Epithelial cell of proximal tubule (primary cell): ENCODE measurements at places on chromosomes 13 and 19. TPM values are rescaled to one million over a fixed set of nuclear protein-coding genes. Genes with fewer than 3 reads are reported as not detected.

CEACAM20 gene
- total RNA-seq: not detected in 2 replicates

PCP2 gene
- not detected in 2 replicates for total RNA-seq

ZNF491 gene
- total RNA-seq: 0.17 and 0.29 TPM in 2 replicates

ZNF667 gene
- 3.0 and 6.1 TPM in 2 replicates for total RNA-seq

CYP4F2 gene
- total RNA-seq: not detected in 2 replicates

ZNF317 gene
- total RNA-seq: 11.9 and 15.7 TPM in 2 replicates

- DNase-seq: peak; percentile 68
These were observed 63.4 kb upstream of the MED4 start for GRCh38 chr13:48158290-48158689.

GRCh38 chr13:34340534-34340933, 522.6 kb downstream of the RFC3 start:
- DNase-seq: peak; percentile 78

DNA sequence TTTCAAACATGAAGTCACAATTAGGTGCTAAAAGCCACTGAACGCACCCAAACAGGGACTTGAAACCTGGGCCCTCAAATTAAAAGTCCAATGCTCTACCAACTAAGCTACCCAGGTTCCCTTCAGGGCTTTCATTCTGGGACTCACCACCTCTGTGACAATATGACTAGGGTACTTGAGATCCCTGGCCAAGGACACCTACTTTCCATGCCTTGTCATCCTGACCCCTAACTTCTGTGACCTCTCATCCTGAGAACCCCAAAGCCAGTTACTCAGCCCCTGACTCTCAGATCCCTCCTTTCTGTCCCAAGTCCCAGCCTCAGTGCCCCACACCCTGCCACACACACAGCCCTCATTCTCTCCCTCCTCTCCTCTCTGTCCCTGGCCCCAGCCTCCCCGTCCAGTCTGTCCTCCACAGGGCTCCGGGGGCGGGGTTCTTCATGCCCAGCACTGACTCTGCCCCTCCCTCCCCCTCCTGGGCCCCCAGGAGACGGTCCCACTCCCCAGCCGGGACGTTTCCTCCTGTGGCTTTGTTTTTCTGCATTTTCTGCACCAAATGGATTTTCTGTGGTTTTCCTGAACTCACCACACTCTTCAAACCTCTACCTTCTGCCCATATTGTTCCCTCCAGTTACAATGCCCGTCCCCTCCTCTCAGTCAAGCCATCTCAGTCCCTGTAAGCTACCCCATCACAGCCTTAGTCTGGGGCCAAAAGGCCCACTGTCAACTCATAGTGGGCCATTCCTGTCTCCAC, 7.0 kb downstream of the RCN3 start:
- DNase-seq: no peak

DNA sequence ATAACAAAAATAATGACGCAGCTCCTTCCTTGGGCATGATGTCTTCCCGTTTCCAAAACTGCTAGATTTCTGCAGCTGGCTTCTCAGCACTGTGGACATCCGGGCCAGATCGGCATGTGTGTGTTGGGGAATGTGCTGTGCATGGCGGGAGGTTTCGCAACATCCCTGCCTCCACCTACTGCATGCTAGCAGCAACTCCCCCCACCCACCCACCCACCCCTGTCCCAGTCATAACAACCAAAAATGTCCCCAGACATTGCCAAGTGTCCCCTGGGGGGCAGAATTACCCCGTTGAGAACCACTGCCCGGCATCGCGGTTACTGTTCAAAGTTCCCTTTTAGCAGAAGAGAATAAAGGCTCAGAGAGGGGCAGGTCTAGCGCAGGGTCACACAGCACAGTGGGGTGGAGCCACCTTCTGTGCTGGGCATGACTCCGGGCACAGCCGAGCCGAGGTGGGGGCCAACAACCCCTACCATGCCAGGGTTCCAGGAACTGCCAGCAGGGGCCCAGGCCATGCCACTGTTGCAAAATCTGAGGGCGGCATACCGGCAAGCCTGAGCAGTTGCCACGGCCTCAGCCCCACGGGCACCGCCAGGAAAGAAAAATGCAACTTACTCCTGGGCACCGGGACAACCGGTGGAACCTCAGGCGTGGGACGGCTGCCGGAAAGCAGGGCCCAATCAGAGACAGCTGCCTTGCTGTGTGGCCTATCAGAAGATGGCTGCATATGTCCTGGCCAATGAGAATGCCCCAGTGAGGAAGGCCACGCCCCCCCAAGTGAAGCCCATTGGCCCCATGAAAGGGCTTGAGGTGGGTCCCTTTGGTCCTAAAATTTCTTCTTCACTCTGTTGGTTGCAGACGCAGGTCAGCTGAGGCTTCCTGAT, 22.5 kb upstream of the NFIC start:
- DNase-seq: peak; percentile 54

GRCh38 chr13:43243711-43244110, 220.3 kb downstream of the DNAJC15 start:
- no peak for DNase-seq

DNA sequence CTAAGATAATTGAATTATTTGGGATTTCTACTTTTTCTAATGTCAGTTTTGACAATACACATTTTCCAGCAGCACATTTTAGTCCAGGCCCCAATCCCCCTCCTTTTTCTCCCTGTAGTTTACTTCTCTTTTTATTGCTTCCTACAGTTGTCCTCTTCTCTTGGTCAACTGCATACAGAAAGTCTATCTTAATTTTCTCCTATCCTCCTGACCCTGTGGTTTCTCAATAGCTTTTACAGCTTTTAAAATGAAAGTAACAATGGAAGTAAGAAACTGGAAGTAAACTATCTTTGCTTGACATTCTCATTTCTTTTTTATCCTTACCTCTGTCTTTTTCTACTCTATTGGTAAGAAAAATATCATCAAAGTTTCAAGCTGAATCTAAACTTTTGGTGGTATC, 106.5 kb upstream of the OXGR1 start:
- DNase-seq: no peak

DNA sequence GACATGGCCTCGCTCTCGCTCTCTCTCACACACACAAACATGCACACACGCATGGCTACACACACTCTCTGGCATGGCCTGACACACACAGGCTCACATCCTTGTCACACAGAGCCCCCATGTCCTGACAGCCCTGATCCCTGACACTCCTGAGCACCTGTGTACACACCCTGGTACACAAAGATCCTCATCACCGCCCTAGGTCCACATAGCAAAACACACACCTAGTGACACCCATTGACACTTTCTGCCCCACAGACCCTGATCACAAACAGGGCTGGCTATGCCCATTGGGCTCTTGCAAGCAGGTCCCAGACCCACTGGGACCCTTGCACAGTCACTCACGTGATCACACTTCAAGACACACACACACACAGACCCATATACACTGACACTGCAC, 4.0 kb upstream of the NFIX start:
- DNase-seq: no peak

DNA sequence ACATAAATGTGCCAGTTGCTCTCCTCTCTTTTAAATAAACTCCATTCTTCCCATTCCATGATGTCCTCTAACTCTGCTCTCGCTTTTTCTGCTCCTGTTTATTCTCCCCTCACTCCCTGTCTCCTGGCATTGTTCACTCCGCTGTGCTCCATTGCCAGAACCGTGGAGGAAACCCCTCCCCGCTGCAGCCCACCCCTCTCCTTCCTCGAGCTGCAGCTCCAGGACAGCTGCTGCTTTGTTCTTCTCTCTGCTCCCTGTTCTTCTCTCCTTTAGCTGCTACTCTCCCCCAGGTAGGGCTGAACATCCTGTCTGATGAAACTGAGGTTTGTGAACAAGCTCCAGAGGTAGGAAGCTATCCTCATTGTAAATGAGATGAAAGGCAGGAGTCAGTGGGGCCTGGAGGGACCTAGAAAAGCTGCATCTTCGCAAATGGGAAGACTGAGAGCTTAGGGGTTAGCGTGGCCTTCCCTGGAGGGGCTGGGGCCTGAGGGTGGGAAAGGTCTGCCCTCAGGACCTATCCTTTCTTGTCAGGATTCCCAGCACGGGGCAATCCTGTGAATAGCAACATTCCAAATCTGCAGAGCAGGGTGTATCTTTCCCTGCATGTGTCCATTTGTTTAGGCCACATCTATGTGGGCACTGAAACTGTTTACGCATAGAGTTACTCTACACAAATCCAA, 243.7 kb downstream of the DNAJC15 start:
- no peak for DNase-seq

- no peak for DNase-seq
These were observed 577.3 kb upstream of the GPC6 start for GRCh38 chr13:92649140-92649813.

DNA sequence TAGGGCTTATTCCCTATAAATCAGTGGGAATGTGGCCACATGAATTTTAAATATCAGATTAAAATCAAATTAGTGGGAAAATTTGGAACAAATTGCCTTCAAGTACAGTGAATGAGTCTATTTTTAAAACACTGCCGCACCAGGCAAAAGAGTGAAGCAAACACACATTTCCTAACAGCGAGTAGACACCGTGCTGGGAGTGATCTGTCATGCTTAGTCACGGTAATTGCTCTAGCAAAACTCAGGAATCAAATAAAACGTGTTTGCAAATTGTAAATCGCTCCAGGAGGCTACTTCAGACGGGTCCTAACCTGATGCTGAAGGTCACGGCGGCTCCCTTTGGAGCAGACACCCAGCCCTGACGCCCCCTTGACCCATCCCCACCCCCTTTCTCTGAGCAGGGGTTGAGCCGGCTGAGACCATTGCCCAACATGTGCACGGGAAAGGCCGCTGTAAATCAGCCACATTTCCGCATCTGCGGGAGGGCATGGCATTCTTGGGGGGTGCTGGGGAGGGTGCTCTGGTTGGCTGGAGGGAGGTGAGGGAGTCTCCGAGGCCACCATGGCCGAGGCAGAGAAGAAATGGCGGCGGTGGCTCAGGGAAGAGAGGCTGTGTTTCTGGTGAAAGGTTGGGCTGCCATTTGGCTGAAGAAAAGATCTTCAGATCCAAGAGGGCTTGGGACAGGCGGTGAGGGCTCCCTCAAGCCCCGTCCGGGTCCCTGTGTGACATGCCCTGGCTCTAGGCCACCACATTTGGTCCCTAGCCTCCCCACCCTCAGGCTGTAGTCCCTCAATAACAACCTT, 8.9 kb downstream of the CEBPA start:
- no peak for DNase-seq
